ENCODE measurements at places on chromosomes 7 and 10. TPM values are rescaled to one million over a fixed set of nuclear protein-coding genes. Genes with fewer than 3 reads are reported as not detected.

C7orf33 gene
- total RNA-seq: not detected

EGFR gene
- total RNA-seq: 164 TPM

TACC2 gene
- 28.5 TPM for total RNA-seq

DNA sequence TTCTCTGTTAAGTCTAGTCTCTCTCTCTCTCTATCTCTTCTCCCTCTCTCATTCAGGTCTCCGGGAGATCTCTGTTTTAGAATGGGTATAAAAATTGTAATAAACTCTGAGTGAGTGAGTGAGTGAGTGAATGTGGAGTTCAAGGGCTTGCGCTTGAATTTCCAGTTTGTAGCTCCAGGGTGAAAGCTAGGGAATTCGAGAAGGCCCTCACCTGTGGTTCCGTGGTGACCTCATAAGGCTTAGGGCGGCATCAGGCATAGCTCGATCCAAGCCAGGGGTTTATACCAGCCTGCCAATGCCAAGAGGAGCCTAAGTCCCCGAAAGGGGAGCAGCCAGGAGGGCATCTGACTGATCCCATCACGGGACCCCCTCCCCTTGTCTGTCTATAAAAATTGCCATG lies 456 bp downstream of the AKR1B15 start:
- no peaks in the 10 kb centered on the region for H3K4me1 ChIP-seq
- H3K4me3 ChIP-seq: no peak overlapping the region
- H3K27me3 ChIP-seq: no peaks in the 10 kb centered on the region
- no peak overlapping the region for H3K27ac ChIP-seq

DNA sequence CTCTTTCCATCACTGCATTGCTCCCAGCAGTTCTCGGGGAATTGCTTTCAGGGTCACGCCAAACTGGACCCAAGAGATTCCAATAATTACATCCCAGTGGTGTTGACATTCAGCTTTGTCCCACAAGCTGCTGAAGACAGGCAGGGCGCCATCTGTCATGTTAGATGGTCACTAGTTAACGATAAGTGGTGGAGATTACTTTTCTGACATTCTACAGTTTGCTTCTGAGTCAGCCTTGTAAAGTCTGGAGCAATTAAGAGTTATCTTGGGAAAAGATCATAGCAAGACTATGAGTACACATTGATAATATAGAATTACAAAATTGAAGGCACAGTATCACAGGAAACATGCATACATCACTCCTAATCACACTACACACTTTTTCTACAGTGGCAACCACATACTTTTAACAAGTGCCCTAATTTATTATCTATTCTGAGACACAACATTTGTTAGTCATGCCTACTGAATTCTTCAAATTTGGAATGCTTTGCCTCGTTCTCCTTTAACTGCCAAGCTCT lies 41.9 kb downstream of the SEMA3C start:
- DNase-seq: no peak
- H3K4me1 ChIP-seq: no peaks in the 10 kb centered on the region
- no peak overlapping the region for H3K4me3 ChIP-seq
- H3K36me3 ChIP-seq: no peaks in the 10 kb centered on the region
- no peak overlapping the region for H3K27ac ChIP-seq

DNA sequence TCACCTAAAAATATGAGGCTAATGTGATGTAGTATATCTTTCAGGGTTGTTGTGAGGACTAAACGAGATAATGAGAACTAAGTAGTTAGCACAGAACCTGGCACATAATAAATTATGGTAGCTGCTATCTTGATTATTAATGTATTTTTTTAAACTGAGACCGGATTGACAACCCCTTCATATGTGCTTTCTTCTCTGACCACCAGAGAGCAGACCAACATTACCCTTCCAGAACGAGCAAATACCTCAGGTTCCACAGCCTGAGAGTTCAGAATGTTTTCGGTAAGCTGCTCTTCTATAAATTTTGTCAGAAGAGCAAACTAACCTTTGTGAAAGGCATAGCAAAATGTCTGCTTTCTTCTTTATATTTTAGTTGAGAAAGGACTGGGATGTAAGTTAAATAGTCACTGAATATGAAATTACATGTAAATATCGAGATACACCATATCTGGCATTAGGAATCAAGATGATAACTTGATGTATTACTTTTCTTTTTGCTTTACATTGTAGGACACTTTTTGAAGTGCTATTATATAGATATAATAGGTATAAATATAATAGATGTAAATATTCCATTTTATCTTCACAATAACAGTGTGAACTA lies 13.6 kb upstream of the BPGM start:
- no peaks in the 10 kb centered on the region for H3K27me3 ChIP-seq
- H3K36me3 ChIP-seq: no peaks in the 10 kb centered on the region
- no peak overlapping the region for H3K27ac ChIP-seq
- H3K4me3 ChIP-seq: no peak overlapping the region
- no peak for DNase-seq
- H3K4me1 ChIP-seq: no peaks in the 10 kb centered on the region

- no peaks in the 10 kb centered on the region for H3K36me3 ChIP-seq
- H3K27me3 ChIP-seq: no peaks in the 10 kb centered on the region
- no peak for DNase-seq
- H3K4me3 ChIP-seq: no peak overlapping the region
These were observed 8.0 kb upstream of the ZNRF2 start for GRCh38 chr7:30276203-30276900.

- no peak overlapping the region for H3K27ac ChIP-seq
- DNase-seq: no peak
- no peaks in the 10 kb centered on the region for H3K4me1 ChIP-seq
- no peaks in the 10 kb centered on the region for H3K36me3 ChIP-seq
- H3K27me3 ChIP-seq: no peaks in the 10 kb centered on the region
These were observed 27.5 kb downstream of the LMBR1 start for GRCh38 chr7:156865493-156865892.

DNA sequence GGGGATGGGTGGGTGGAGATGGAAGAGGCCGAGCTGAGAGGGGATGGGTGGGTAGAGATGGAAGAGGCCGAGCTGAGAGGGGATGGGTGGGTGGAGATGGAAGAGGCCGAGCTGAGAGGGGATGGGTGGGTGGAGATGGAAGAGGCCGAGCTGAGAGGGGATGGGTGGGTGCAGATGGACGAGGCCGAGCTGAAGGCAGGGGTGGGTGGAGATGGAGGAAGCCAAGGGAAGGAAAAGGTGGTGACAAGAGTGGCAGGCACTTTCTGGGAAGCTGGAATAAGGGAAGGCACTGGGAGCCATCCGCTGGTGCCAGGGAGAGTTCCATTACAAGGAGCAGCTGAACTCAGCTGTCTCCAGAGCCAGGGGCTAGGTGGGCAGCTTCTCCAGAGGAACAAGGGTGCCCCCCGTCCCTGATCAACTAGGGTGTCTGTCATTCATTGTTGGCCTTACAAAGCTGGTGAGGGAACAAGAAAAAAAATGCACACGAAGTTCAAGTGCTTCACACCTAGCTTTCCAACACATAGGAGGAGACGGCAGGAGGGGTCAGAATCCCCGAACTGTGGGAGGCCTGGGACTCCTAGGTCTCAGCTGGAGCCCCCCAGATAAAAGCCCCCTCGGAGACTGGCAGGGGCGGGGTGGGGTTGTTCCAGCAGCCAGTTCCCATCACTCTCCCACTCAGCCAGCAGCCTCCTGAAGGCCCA lies 62.4 kb downstream of the PROSER2 start:
- no peaks in the 10 kb centered on the region for H3K4me1 ChIP-seq
- no peaks in the 10 kb centered on the region for H3K27me3 ChIP-seq
- H3K27ac ChIP-seq: no peak overlapping the region
- DNase-seq: no peak

DNA sequence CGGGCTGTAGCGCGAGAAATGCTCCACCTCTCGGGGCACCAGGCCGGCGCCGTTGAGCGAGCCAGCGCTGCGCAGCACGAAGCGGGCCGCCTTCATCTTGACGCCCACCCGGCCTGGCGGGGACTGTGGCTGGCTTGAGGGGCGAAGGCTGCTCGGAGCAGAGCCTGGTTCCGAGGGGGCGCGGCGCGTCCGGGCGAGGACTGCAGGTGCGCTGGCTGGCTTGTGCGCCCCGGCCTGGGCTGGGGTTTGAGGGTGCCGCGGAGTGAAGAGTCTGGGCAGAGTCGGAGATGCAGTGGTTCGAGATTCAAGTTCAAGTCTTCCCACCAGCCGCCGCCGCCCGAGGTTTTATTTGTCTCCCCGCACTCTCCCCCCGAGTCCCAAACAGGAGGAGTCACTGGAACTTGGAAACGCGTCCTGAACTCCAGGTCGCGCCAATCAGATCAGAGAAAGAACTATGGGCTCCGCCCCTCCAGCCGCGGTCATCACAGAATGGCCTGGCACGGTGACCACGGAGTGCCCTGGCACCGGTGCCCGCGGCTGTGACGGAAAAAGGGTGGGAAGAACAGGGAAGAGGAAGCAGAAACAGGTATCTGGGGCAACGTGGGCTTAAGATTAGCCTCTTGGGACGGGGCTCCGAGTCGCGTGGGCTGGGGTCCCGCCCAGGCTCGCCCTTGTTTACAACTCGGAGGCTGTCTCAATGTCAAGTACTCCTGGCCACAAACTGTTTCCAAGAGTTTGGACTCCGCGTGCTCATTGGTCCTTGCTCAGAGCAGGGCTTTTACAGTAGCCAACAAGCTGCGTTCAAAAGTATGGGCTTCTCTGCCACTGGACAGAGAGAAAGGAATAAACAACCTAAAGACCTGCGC lies at the start of gene PDK4:
Gene PDK4 (minus strand): TSS at position 319 of the 866 bp plus-strand sequence. CDS start 223 bp downstream, at position 96.
- H3K4me1 ChIP-seq: peaks cover 7% of the 10 kb centered on the region
- H3K27ac ChIP-seq: peak within 1 kb of the TSS; percentile 96
- peak within 1 kb of the TSS; percentile 82 for H3K4me3 ChIP-seq
- H3K27me3 ChIP-seq: no peaks in the 10 kb centered on the region
- peaks cover 12% of the 10 kb centered on the region for H3K36me3 ChIP-seq
- peak; percentile 98 for DNase-seq

DNA sequence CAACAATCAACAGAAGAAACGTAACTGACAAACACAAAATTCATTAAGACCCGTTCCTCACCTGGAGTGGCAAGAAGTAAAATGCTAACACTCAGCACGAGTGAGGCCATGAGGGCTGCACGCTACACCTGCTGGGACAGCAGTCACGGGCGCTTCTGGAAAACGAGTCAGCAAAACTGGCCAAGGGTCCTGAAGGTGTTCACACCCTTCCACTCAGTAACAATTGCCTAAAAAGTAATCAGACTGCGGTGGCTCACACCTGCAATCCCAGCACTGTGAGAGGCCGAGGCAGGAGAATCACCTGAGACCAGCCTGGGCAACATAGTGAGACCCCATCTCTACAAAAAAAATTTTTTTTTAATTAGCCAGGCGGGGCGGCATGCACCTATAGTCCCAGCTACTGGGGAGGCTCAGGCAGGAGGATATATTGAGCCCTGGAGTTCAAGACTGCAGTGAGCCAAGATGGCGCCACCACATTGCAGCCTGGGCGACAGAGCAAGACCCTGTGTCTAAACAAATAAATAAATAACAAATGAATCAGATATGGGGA lies 199.1 kb downstream of the MAD1L1 start:
- no peaks in the 10 kb centered on the region for H3K27me3 ChIP-seq
- no peaks in the 10 kb centered on the region for H3K36me3 ChIP-seq
- no peak overlapping the region for H3K4me3 ChIP-seq
- no peak overlapping the region for H3K27ac ChIP-seq

- peaks cover 7% of the 10 kb centered on the region for H3K4me1 ChIP-seq
- peak overlapping the region; percentile 95 for H3K27ac ChIP-seq
- peak overlapping the region; percentile 99 for H3K4me3 ChIP-seq
- no peaks in the 10 kb centered on the region for H3K36me3 ChIP-seq
These were observed 956 bp upstream of the KLHDC10 start for GRCh38 chr7:130069179-130069977.

- no peaks in the 10 kb centered on the region for H3K4me1 ChIP-seq
- H3K27ac ChIP-seq: no peak overlapping the region
- H3K27me3 ChIP-seq: no peaks in the 10 kb centered on the region
- DNase-seq: no peak
- no peak overlapping the region for H3K4me3 ChIP-seq
- H3K36me3 ChIP-seq: no peaks in the 10 kb centered on the region
These were observed 81.9 kb upstream of the DUSP5 start for GRCh38 chr10:110415809-110416208.

GRCh38 chr10:3882855-3883254 lies 97.8 kb upstream of the KLF6 start:
- H3K4me3 ChIP-seq: no peak overlapping the region
- H3K36me3 ChIP-seq: no peaks in the 10 kb centered on the region
- DNase-seq: no peak
- no peaks in the 10 kb centered on the region for H3K4me1 ChIP-seq

- no peak overlapping the region for H3K27ac ChIP-seq
- no peaks in the 10 kb centered on the region for H3K36me3 ChIP-seq
- no peaks in the 10 kb centered on the region for H3K27me3 ChIP-seq
- no peak for DNase-seq
- no peak overlapping the region for H3K4me3 ChIP-seq
- no peaks in the 10 kb centered on the region for H3K4me1 ChIP-seq
These were observed 330.6 kb downstream of the MDFIC start for GRCh38 chr7:115252461-115252860.

- H3K4me1 ChIP-seq: no peaks in the 10 kb centered on the region
- no peaks in the 10 kb centered on the region for H3K36me3 ChIP-seq
- DNase-seq: no peak
- H3K27me3 ChIP-seq: no peaks in the 10 kb centered on the region
These were observed 322.8 kb downstream of the POM121L12 start for GRCh38 chr7:53358269-53358668.

- no peaks in the 10 kb centered on the region for H3K36me3 ChIP-seq
- H3K4me3 ChIP-seq: no peak overlapping the region
- DNase-seq: no peak
- H3K27ac ChIP-seq: no peak overlapping the region
These were observed 99.0 kb downstream of the AGMO start for GRCh38 chr7:15462721-15463389.

DNA sequence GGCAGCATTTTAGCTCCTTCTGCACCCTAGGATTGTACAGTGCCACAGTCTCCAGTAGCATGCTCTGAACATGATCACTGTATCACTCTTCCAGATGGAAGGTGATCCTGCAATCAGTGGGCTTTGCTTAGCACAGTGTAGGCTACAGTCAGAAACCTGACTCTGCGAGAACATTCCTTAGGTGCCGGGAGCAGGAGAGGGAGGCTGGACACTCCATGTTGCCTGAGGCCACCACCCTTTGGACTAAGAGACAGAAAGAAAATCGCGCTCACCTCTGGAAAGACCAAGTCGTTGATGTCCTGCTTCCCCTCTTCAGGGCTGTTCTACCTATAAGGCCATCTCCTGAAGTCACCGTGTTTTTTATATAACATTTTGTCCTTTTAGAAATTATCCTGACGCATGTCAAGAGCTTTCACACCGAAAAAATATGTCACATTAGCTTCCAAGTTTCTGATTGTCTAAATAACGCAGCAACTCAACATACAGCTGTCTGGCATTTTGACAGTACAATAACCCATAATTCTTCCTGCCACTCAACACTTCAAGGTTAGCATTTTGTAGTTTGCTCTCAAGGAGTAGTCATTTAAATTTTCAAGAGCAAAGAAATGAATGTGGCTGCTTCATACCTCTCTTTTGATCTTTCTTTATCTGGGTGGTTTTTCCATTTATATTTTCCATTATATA lies 563.1 kb downstream of the LRMDA start:
- H3K27me3 ChIP-seq: no peaks in the 10 kb centered on the region
- H3K4me1 ChIP-seq: no peaks in the 10 kb centered on the region
- no peak for DNase-seq
- H3K27ac ChIP-seq: no peak overlapping the region
